AG10803 (cell line): ENCODE measurements at places on chromosomes 7 and 10.

DNA sequence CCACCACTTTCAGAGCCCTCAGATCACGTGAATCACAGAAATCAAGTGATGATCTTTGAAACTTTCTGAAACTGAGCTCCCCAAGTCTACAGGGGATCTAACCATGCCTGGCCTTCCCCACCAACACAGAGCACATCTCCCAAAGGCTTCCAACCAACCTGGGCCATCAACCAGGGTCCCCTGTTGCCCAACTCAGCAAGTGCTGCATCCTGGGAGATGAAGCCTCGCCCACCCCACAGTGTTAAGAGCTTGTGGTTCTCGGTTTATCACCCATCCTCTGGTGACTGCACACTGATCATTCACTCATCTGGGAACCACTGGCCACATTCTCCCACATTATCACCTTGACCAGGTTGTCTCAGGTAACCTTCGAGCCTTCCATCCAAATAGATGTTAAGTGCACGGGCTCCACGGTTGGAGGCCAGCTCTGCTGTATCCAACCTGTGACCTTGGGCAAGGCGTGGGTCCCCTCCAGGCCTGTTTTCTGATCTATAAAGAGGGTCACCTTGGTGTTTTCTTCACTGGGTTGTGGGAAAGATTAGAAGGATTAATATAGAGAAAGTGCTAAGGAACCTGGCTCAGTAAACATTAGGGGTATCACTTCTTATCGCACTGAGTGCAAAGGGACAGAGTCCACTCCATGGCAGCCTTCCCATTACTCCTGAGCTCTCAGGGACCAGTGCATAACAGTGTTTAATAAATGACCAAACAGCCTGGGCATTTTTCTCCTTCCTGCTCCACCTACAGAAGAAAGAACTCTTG lies 3.6 kb downstream of the ZNF488 start:
- DNase-seq = no peak

DNA sequence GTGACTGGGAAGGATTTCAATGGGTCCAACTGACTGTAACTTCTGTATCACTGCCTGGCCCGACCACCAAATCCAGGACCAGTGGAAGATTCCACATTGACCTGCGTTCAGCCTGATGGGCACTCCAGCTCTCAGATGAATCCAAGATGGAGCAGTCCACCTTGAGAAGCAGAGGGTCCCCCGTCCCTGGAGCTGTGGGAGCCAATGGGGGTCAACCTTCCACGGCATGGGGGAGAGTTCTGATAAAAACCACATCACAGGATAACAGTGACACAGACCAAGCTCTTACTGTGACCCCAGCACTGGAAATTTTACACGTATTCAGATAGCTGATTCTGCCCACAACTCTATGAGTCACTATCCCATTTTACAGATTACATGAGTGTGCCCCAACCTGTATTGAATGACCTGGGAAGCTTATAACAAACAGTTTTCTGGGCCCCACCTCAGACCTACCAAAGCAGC lies 11.2 kb downstream of the ZCCHC24 start:
- peak; percentile 27 for DNase-seq

GRCh38 chr7:129376778-129377700 lies 57.2 kb upstream of the STRIP2 start:
- peak; percentile 44 for DNase-seq

GRCh38 chr7:122092964-122093797 lies 50.9 kb downstream of the AASS start:
- DNase-seq = peak; percentile 79

GRCh38 chr7:106619213-106619612 lies 41.7 kb downstream of the CCDC71L start:
- DNase-seq = no peak

- DNase-seq = peak; percentile 74
These were observed 20.2 kb downstream of the GNAI1 start for GRCh38 chr7:80154656-80155333.

DNA sequence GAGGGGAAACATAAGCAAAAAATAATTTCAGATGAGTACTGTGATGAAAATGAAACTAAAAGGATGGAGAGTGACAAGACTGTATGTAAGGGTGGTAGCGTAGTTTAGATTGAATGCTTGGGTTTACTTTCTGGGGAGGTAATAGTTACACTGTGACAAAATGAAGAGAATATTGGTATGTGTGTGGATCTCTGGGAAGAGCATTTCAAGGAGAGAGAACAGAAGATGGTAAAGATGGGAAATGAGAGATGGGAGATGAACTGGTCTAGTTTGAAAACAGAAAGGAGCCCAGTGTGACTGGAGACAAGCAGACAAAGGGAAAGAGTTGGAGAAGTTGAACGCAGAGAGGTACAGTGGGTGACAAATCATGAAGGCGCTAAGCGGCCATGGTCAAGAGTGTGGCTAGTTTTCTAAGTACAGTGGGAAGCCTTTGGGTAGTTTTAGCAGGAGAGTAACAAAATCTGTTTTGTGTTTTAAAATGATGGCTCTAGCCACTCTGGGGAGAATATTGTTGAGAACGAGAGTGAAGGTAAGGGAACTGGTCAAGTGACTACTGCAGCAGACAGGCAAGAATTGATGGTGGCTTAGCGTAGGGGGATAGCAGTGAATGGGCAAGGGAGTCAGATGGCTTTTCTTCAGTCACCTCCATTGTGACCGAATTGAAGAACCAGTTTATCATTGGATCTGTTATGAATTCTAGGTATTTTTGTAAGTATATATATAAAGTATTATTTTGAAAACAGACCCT lies 22.6 kb downstream of the PALS2 start:
- no peak for DNase-seq

GRCh38 chr7:137978464-137979237 lies 23.2 kb downstream of the CREB3L2 start:
- peak; percentile 91 for DNase-seq

GRCh38 chr7:99990460-99990852 lies 14.6 kb upstream of the AZGP1 start:
- DNase-seq = no peak

- DNase-seq = no peak
These were observed 12.6 kb downstream of the RASGEF1A start for GRCh38 chr10:43254199-43254730.

DNA sequence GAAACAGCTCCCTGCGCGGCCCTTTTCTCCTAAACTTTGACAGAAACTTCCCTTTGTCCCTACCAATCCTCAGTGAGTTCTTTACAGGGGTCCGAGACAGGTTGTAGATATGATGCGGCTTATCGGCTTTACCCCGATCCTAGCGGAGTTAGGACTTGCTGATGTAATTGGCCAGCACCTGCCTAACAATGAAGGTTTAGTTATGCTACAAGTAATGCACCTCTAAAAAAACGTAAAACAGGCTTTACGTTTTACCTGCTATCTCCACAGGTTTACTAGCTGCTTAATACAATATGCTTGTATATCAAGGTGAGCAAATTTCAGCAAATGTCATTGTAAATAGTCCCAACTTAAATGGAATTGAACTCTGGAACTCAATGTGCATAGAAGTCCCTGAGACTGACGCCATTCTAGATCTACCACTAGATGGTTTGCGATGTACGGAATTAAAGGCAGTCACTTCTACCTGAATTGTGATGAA lies 697 bp upstream of the SNX13 start:
- no peak for DNase-seq

DNA sequence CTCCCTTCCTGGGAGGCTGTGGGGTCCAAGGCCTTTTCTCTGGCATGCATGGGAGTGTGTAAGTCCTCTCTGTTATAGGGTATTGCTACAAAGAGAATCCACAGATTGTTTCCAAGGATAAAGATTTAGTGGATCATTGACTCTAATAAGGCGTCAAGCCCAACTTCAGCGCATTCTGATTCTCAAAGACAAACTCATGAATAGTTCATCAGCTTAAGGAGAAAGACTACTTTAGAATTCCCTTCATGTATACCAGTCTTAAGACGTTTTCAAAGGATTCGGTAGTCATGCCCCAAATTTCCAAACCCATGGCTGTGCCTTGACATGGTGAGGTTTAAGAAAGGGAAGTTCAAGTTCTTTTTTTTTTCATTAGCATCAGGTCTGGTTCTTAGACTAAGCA lies 46.6 kb upstream of the ABLIM1 start:
- DNase-seq = no peak

DNA sequence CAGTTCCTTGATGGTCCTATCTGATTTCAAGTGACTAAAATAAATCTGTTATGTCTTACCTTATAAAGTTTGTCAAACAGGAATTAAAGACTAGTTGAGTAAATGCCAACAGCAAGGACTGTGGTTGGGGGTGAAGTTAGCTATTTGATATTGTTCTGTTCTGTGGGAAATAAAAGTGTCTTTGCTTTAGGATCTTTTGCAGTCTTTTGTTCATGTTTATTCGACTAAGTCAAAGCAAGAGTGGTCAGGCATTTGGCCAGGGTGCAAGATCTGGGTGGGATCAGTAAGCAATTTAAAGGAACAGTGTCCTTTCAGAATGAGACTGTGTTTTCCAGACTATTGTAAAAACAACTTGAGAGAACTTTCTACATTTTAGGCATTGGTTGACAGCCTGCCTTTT lies at the start of gene COL28A1:
Gene COL28A1, minus strand, starts transcription at position 183 of the 400 bp plus-strand sequence. CDS start 2,998 bp downstream, outside the sequence.
- DNase-seq = no peak

GRCh38 chr10:97102441-97102840 lies 83.3 kb downstream of the SLIT1 start:
- DNase-seq = no peak

- DNase-seq = peak; percentile 35
These were observed 256.1 kb downstream of the INHBA start for GRCh38 chr7:41446606-41447449.

DNA sequence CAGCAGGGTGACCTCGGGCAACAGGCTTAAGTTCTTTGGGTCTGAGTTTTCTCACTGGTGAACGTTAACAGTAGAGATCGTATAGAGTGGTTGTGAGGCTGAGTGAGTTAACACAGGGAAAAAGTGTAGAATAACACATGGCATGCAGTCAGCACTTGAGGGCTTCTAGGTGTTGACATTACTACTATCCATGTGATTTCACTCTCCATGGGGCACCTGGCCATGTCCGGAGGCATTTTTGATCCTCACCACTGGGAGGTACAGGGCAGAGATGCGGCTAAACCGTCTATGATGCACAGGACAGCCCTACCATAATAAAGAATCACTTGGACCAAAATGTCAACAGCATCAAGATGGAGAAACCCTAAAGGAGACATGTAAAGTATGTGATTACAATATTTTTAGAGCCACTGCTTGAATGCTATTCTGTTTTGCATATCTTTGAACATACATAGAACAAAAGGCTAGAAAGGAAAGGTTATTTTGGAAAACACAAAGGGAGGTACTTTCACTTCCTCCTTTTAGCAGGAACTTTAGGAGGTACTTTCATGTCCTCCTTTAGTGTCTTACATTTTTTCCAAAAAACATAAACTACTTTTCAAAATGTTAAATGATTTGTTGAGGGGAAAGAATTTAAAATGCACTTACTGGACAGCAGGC lies 44.3 kb downstream of the NOD1 start:
- DNase-seq = no peak

- no peak for DNase-seq
These were observed 108.0 kb downstream of the RNLS start for GRCh38 chr10:88474884-88475844.

DNA sequence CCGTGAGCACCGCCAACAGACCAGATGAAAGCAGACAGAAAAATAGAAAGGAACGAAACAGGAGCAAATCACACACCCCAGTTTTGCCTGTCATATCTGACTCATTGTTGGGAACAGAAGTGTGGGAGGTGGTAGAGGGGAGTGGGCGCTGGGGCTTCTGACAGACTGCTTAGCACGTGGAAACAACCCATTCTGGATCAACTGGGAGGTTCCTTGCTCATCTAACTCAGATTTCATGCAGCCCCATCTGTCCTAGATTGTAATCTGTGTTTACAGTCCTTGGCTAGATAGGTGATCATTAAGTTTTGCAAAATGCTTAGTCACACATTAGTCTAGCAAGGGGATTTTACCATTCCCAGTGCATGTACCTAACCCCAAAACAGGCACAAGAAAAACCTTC lies 154.1 kb downstream of the NRP1 start:
- no peak for DNase-seq

DNA sequence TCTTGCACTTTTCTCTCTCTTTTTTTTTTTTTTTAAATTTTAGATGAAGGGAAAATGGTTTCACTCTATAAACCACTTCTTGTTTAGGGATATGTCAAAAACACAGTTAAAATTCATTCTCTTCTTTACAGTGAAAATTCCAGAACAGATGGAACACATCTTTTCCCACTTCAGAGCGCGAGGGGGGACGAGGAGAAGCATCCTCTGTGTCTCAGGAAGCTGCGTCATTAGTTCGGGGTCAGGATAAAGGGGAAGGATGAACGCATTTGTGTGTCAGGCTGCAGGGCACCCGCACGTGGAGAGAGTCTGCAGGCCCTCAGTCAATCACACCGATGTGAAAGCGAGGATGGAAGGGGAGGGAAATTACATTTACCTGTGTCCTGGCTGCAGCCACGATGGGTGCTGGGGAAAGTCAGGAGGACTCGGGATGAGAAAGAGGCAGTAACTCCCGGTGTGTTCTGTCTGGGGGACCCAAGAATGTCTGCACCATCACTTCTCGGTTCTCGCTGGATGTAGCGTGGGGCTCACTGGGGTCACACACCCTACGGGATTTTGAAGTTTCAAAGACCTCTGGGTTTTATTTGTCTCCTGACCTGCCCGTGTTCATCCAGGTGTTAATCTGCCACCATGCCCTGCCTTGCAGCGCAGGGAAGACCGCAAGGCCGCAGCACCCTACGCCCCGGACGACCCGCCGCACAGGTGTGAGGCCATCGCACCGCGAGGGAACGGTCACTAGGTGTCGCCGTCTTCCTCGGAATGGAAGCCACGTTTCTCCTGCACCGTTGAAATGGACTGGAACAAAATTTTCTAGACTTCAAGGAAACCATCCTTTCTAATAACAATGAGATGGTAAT lies 66.7 kb upstream of the PITRM1 start:
- peak; percentile 66 for DNase-seq

DNA sequence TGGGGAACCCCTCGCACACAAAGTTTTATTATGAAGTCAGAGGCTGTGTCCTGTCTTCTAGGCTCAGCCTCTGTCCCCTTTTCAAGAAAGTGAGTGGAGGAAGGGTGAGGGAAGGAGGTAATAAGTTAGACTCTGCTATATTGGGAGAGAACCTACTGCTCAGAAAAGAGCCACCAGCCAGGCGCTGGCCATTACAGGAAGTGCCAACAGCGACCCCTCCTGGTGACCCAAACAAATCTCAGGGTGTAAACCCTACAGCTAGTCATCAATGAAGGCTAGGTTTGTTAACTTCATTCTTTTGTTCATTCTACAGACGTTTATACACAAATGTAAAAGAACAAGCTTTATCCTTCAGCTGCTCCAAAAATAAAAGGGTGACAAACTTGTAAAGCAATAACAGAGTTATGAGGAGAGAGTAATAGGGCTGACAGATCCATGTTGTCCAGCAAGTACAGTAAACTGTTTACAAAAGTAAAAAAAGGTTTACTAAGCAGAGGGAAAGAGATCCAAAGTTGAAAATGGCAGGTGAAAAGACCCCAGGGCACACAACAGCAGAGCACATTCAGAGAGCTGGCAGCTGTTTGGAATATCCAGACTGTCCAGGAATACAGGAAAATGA lies 82.7 kb downstream of the FAM204A start:
- peak; percentile 52 for DNase-seq

GRCh38 chr10:48800007-48800675 lies 115.5 kb downstream of the WDFY4 start:
- no peak for DNase-seq

- DNase-seq = no peak
These were observed 28.3 kb downstream of the WDR86 start for GRCh38 chr7:151381348-151382078.

- DNase-seq = no peak
These were observed 51.6 kb upstream of the ARL4A start for GRCh38 chr7:12635830-12636229.
